ENCODE measurements at places on chromosomes 7 and 10.

- DNase-seq = no peak
Observed at GRCh38 chr7:27095050-27095896, 527 bp downstream of the HOXA1 start.

DNA sequence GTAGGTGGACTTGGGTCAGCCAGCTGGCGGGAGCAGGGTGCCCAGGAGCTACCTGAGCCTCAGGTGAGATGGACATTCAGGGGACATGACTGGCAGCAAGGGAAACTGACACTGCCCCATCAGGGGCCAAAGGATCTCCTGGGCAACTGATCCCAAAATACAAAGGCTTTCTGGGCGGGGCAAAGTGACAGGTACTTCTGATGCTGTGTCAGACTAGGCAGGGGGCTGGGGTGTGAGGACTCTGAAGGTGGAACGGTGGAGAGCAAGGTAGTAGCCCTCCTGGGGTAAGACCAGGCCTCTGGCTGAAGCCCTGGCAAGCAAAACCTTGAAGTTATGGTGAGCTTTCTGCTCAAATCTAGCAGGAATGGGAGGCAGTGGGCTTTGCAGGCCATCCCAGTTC lies 4.4 kb downstream of the OPN4 start:
- DNase-seq = no peak

DNA sequence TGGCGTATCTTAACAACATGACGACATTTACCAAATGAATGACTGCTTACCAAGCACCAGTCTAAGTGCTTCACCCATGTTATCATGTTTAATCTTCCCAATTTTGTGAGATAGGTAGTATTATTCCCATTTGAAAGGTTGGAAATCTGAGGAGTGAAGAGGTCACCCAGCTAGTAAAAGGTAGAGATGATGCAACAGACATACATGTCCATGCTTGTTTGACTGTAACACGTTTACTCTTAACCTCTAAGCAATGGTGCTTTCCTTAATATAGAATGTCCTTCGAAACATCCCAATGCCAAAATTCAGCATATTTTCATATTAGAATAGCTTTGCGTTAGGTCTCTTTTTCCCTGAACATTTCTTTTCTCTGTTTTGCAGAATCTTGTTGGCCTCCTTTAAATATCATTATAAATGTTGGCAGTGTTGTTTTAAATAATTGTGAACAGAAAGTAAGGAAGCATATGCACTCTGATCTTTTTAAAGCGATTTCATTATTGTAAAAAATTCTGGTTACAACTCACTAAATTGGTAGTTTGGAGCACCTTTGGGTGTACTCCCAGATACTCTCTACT lies 722.8 kb downstream of the AUTS2 start:
- DNase-seq = no peak

GRCh38 chr7:117564080-117564479 lies 84.3 kb downstream of the CFTR start:
- DNase-seq = no peak

- DNase-seq = no peak
Observed at GRCh38 chr7:12323415-12323814, 80.2 kb downstream of the VWDE start.

- no peak for DNase-seq
Observed at GRCh38 chr10:46239247-46239646, 47.5 kb upstream of the ANTXRL start.

- DNase-seq = no peak
Observed at GRCh38 chr7:151411551-151411950, 1.7 kb upstream of the WDR86 start.

DNA sequence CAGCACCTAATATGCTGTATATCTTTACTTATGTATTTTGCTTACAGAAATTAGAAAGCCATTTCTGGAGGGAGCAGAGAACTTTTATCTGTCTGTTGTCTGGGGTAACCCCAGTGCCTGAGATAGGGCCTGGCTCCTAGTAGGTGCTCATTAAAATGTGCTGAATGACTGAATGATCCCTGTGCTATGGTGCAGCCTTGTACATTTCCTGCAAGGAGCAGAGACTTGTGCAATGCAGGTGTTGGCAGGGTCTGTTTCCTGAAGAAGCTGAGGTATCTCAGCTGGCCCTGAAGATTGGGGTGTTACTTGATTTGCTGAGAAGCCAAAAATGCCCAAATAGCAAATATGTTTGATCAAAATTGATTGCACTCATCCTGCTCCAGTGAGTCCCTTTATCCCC lies 65.5 kb downstream of the RAMP3 start:
- no peak for DNase-seq

DNA sequence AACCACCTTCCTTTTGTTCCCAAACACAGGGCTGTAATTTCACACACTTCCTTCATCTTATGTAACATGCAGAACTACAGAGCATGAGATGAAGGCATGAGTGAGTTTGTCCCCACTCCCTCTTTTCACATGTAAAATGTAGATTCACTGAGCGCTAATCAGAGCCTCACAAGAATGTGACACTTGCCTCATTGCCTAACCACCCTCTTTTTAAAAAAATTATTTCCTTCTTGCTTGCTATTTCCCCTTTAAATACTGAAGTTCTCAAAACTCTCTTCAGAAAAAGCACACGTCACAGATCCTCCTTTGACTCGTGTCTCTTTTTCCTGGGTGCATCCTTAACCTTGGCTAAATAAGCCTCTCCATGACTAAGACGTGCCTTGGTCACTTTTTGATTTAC lies 121.2 kb upstream of the TARP start:
- DNase-seq = no peak

DNA sequence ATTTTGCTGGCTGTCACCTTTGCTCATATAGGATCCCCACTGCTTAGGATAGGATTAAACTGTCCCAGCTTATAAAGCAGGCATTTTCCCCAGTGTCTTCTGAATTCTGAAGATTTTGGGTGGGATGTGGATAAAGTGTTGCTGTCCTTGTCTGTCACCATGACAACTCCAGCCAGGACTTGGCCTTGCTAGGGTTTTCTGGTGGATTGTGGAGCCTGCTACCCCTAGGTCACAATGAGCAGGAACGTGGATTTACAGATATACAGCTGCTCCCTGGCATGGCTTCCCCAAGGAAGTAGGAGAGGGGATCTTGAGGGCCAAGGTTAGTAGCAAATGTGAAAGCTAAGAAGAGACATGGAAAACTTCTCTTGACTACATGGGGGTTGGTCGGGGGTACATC lies 220.7 kb downstream of the WDR11 start:
- DNase-seq = no peak

DNA sequence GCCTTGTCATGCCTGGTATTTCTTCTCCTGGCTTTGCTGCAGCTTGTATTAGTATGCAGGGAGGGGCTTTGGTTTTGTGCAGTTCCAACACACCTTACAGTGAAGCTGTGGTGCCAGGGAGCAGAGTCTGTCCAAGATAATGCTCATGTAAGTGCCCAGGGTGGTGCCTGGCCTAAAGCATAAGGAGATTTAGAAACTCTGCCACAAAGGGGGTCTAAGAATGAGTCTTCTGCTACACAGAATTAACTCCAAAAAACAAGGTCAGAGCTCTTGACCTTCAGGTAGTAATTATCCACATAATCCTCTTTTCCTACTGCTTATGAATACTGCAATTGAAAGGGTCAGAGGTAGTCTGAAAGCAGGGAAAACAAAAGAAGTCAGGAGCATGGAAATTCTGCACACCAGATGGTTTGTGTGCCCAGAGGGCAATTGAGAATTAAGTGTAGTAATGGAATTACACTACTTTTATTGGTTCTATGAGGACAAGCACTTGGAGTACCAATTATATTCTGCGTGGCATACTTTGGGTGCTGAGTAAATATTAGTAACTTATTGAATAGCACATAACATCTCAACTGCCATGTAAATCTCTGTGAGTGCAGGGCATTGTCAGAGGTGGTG lies 121.5 kb downstream of the KAT6B start:
- no peak for DNase-seq

DNA sequence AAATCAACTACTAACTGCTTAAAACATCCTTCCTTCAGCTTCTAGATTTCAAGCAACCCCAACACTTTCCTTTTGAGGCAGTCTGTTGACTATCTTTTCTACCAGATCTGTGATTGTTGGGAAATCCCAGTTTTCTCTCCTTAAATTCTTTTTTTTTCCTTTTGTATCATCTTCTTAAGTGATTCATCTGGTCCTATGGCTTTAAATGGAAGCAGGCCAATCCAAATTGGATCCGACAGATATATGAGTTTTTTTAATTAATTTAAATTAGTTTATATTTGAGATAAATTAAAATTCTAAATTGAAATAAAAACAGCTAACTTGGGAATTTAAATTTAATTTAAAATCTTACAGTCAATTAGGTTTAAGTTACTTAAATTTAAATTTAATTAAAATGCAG lies 151.2 kb upstream of the PCLO start:
- DNase-seq = no peak

DNA sequence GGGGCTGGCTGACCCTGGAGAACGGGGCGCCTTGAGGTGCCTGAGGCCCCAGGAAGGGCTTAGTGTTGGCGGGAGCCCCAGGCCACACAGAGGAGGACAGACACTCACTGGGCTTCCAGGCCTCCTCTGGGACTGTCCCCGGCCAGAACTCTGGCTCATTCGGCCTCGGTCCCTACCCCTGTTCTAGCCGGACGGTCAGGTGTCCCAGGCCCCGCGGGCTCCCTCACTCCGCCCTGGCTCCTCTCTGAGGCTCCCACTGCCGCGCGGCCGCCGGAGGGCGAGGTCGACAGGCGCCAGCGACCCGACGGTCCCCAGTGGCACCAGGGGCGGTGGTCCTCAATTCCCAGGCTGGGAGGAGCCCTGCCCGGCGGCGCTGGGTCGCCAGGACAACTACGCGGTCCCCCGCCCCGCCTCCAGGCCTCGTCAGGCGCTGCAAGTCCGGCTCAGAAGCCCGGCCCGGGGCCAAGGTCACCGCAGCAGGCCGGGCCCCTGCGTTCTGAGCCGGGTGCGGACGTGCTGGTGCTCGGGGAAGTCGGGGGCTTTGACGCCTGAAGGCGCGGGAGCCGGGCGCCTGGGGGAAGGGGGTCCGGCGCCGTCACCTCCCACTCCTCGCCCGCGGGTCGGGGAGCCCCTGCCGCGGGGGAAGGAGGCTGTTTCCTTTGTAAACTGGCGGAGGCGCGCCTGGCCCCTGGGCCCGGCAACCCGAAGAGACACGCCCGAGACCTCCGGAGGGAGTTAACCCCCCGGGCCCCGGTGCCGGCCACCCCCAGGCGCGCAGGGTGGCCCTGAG lies 1.1 kb upstream of the PWWP2B start:
- no peak for DNase-seq

GRCh38 chr10:102401735-102402511 lies 6.4 kb downstream of the NFKB2 start:
- no peak for DNase-seq

GRCh38 chr7:94295850-94296249 lies 98.8 kb upstream of the COL1A2 start:
- DNase-seq = peak; percentile 93

DNA sequence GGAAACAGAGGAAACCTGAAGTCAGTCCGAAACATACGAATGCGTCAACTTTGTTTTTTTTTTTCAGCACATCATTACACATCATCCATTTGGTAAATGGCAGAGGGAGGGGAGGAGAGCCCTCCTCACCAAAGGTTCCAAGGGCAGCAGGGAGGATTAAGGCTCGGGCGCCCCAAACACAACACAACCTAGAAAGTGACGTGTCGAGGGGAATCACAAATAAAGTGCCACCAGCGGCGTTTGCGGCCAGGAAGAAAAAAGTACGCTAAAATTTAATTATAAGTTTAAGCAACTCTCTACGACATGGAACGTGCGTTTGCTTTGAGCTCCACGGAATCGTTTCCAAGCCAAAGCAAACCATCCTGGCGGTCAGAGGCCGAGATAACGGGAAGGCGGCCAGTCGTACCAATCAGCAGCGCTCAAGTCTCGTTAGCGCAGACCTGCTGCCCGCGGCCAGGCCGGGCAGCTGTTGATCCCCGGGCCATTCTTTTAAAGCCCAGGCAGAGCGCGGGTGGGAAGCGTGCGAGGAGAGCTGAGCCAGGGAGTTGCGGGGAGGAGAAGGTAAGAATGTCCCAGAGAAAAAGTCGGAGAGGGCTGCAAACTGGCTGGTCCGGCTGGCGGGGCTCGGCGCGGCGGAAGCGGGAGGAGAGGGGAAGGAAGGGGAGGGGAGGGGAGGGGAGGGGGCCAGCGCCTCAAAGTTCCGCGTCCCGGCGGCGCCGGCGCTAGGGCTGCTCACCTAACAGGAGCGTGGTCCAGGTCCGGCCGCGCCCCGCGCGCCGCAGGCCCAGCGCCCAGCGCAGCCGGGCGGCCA lies 719 bp downstream of the DPY19L1 start:
- no peak for DNase-seq

- DNase-seq = no peak
Observed at GRCh38 chr10:23521735-23522134, 82.9 kb downstream of the OTUD1 start.

DNA sequence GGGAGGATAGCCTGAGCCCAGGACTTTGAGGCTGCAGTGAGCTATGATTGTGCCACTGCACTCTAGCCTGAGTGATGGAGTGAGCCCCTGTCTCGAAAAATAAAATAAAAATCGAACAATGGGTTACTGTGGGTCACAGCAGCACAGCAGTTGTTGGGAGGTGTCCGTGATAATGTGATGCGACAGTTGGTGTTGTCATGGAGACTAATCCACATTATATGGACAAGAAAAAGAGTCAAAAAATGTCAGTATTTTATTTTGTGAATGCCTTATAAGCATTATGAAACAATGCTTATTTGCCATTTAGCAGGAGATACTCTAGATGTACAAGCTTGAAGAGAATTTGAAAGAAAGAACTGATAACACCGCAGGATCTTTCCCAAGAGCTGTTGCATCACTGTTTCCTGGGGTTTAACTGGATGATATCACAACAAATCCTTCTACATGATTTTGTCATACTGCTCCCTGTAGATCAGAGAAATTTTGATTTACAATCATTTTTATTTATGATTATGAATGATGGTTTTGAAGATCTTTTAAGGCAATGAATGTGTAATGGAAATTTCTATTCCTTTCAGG lies 195.4 kb downstream of the BAMBI start:
- no peak for DNase-seq

- no peak for DNase-seq
Observed at GRCh38 chr10:33735464-33735923, 401.0 kb upstream of the NRP1 start.

GRCh38 chr7:2931034-2931415 lies 86.9 kb upstream of the GNA12 start:
- DNase-seq = no peak

- DNase-seq = no peak
Observed at GRCh38 chr10:118259288-118259906, 82.7 kb downstream of the FAM204A start.

Measured in muscle of back (tissue), 13 donors.